GM23338 (cell line): ENCODE measurements at places on chromosomes 6 and 20. TPM values are rescaled to one million over a fixed set of nuclear protein-coding genes. Genes with fewer than 3 reads are reported as not detected.
A peak's percentile ranks its signal among the peaks of the same experiment; 100 is the strongest.

Gene VIP
- not detected in 2 replicates for total RNA-seq

Gene SLC32A1
- total RNA-seq: 0.08 and 0.87 TPM in 2 replicates

Gene ECI2
- 60.4 and 63.7 TPM in 2 replicates for total RNA-seq

Gene ANKEF1
- 8.8 and 9.7 TPM in 2 replicates for total RNA-seq

Gene FERMT1
- total RNA-seq: 15.8 and 18.3 TPM in 2 replicates

DNA sequence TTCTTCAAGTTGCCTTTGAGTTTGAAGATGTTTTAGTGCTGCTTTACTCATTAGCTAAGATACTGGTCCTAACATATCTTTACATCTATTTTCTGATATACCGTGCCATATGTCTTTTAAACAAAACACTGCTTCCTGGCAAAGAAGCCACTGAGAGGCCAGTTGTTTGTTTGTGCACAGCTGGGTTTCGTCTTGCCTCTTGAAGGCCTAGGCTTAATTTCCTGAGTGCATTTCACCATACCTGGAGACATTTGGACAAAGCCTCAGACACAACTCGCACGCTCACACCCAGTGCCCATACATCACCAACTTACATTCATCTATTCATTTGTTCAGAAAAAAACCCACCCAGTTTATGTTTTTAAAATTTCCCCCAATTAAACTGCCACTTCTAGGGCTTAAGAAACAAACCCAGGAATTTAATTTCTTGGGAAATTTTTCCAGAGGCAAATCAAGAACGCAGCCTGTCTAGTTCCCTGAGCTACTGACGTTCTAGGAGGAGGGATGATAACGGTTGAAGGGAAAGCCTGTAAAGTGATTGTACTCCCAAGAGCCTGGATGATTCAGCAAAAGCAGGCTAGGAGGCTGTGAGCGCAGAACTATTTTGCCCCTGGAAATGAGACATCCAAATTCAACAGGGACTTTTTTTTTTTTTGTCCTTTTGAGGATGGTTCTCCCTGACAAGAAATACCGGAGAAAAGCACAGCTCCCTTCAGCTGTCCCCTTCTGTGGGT lies 77.7 kb downstream of the OLIG3 start:
- peak; percentile 9 for DNase-seq

DNA sequence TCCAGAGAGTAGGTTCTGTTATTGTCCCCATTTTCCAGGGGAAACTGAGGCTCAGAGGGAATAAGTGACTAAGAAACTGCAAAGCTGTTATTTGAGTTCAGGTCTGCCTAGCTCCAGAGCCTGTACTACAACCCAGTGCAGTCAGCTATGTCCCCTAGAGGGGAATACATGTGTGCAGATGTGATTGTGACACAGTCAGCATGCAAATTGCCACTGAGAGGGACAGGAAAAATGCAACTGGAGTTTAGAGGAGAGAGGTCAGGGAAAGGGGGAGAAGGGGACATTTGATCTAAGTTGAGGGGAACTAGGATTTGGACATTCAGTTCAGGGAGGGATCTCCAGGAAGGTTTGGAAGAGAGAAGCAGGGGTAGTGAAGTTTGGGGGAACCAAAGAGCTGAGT lies 38.6 kb upstream of the EPB41L1 start:
- DNase-seq: no peak

- no peak for DNase-seq
Observed at GRCh38 chr6:143332153-143332845, 118.2 kb downstream of the ADAT2 start.

GRCh38 chr6:113846577-113846976 lies 10.6 kb upstream of the MARCKS start:
- DNase-seq: no peak

DNA sequence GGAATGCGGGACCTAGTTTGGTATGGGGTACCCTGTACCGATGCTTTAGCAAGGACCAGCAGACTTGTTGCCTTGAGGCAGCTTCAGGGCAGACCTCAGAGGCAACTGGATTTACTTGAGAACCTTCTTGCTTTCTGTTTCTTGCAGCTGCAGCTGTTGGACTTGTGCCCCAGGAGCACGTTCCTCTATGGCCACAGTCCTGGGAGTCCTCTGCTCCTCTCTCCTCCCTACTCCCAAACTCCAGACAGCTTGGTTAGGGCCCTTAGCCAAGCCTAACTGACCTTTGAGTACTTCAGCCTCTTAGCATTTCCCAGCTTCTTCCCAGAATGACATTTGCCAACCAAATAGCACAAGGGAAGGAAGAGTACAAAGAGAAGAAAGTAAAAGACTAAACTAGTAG lies 34.7 kb downstream of the GHRH start:
- no peak for DNase-seq

DNA sequence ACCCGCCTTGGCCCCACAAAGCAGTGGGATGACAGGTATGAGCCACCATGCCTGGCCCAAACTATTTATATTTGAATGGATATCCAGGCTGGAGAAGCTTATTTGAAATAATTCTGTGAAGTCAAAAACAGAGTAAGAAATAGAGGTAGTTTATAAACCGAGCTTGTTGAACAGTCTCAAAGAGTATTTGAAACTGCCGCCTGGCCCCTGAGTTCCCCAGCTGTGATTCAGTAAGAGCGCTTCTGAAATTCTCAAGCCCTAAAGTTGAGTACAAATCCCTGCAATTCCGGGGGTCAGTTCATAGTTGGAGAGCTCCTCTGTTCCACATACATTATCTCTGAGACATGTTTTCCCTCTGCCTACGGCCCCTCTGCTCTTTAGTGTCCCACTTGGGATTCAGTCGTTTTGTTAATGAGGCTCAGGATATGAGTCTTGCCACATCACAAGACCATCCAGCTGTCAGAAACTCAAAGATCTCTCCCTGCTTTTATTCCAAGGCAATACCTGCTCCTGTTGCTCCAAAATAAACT lies 127.8 kb downstream of the SOD2 start:
- no peak for DNase-seq

DNA sequence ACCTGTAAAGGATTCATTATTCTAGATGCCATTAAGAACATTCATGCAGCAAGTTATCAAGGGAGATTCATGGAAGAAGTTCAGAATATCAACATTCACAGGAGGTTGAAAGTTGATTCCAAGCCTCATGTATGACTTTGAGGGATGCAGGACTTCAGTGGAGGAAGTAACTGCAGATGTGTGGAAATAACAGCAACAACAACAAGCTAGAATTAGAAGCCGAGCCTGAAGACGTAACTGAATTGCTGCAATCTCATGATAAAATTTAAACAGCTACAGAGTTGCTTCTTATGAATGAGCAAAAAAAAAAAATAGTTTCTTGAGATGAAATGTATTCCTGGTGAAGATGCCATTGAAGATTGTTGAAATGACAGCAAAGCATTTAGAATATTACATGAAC lies 73.3 kb upstream of the NXT1 start:
- DNase-seq: no peak

DNA sequence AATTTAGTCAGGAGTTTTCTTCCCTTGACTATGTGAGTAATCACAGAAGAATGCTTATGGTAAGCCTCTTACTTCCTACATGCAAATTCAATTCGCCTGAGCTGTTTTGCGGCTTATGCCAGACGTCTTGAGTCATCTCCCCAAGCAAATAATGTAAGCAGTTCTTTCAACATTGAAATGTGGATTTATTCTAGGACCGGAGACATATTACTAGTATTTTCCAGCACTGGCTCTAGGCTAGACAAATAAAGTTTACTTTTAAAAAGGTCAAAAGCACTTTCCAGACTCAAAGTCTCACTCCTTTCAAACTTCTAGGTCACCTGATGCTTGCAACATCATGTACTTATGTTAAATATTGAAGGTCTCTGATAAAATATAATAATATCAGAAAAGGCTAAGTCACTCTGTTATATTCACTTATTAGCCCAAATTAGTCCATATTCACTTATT lies 38.1 kb upstream of the NOX3 start:
- peak; percentile 39 for DNase-seq

DNA sequence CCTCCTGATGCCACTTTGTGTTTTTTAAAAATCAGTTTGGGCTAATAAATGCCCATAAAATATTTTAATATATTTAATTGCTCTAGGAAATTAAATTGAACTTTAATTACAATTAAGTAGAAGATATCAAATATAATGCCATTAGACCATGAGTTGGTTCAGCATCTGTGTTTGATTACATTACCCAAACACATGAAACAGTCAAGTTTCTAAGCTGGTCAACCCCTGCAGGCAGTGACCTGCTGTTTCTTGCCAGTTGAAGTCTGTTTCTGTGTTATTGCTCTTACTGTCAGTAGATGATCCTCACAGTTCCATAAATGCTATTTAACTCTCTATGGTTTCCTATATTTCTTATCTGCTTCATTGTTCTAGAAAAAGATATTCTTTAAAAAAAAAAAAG lies 9.7 kb upstream of the TENT5A start:
- DNase-seq: no peak

DNA sequence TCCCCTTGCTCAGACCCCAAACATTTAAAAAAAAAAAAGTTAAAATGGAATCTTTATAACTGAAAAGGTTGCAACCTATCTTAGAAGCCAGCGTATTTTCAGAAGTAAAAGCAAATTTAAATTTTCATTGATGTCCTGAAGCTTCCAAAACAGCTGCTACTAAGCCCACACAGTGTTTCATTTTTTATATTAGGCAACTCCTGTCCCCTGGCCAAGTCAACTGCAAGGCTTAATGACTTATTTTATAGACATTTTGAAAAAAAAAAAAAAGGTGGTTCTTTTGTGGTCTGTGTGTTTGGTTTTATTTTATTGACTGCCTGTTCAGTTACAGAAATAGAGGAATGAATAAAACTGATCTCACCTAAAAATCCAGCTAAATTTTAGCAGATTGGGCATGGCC lies 13.0 kb downstream of the CFAP61 start:
- DNase-seq: no peak

GRCh38 chr6:8578006-8578405 lies 142.7 kb upstream of the SLC35B3 start:
- DNase-seq: no peak

DNA sequence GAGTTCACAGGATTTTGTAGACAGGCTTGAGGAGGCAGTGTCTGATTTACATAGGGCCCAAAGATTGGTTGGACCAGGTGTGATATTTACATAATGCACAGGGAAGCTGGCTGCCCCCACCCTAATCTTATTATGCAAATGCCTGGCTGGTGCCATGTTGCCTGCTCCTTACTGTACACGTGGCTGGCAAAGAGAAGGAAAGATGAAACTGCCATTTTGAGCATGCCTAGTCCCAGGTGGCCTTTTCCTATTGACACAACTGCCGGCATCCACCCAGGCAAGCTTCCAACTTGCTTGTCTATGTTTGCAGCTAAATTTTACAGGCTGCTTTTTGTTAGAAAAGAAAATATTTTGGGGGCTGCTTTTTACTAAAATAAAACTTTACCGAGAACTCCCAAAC lies 174.6 kb downstream of the LMBRD1 start:
- DNase-seq: no peak

DNA sequence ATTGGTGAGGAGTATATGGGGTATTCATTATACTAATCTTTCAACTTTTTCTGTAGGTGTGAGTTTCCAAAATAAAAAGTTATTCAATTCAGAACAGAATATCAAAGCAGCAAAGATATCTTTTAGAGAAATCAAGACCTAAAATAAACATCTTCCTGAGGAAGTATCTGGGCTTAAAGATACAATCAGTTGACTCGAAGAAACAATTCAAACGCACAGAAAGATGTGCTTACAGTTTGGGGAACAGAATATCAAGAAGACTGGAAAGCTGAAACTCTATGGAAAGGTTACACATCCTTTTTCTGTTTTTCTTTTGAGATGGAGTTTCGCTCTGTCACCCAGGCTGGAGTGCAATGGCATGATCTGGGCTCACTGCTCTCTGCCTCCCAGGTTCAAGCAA lies 36.2 kb upstream of the SAYSD1 start:
- DNase-seq: no peak

DNA sequence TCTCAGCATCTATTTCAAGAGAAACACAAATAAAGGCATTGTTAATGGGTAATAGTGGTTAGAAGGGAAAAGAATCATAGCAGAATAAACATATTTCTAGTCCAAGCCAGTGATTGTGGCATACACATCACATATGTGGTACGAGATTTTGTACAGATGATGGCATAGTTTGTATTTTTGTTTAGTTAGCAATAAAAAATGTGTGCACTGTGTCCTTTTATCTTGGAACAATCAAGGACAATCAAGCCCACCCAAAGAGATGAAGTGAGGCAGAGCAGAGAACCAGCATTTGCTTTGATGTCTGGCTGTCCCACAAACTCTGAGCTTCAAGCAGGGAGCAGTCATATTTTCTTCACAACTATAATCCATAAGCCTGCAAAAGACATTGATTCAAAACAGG lies 256.5 kb upstream of the CHD6 start:
- DNase-seq: no peak

- peak; percentile 69 for DNase-seq
Observed at GRCh38 chr6:95364016-95364604, 213.2 kb upstream of the MANEA start.

DNA sequence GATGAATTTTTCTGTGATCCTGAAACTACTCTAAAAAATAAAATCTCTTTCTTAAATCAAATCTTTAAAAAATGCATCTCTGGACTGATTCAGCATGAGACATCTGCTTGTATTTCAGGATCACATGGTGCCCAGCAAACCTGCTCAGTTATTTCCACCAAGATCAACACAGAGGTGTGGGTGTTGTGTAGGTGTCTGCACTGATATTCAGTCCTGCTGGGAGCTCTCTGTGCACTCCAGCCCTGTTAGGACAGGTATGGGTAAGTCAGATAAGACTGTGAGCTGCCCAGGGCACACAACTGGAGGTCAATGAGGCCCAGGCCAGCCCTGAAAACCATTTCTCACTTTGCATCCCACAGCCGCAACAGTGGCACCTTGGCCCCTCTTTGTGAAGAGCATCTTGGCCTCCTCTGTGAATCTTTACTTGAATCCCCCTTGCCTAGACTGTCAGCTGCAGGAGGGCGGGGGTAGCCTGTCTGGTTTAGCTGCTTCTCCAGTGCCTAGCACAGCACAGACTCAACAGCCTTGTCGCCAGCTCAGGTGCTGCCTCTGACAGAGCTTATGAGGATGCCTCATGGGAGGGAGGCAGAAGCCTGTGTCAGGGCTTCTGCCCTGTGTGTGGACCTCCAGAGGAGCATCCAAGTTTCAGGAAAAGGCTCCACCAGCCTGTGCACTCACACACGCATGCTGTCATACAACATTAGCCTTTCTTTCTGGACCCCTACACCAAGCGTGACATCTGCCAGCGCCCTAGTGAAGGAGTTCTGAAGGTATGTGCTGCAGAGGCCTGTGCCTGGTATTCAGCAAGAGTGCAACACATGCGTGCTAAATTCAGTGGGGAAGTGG lies 187.6 kb upstream of the CST7 start:
- no peak for DNase-seq

GRCh38 chr6:5656226-5656625 lies 350.5 kb downstream of the NRN1 start:
- no peak for DNase-seq
